ENCODE measurements at places on chromosomes 6 and 20.

DNA sequence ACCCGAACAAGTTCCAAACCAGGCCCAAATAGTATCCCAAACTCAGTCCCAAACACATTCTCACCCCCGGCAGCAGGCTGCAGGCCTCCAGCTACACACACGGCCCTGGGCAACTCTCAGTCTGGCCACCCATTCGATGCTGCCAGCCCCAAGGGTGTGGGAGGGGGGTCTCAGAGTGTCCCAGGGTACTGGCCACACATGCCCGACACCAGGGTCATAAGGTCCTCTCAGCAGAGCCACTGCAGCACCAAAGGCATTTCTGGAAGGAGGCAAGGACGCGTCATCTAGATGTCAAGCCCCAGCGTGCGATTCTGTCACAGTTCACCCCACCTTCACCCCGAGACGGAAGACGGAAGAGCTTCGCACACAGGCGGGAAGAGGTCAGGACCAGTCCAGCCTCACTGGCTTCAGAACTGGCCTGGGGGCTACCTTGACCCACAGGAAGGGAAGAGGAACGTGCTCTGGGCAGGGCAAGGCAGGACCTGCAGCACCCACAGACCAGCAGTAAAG is 9.5 kb downstream of the MYL9 start:
- no peak for DNase-seq

- DNase-seq, result no peak
Observed at GRCh38 chr6:16533210-16533609, 228.1 kb downstream of the ATXN1 start.

DNA sequence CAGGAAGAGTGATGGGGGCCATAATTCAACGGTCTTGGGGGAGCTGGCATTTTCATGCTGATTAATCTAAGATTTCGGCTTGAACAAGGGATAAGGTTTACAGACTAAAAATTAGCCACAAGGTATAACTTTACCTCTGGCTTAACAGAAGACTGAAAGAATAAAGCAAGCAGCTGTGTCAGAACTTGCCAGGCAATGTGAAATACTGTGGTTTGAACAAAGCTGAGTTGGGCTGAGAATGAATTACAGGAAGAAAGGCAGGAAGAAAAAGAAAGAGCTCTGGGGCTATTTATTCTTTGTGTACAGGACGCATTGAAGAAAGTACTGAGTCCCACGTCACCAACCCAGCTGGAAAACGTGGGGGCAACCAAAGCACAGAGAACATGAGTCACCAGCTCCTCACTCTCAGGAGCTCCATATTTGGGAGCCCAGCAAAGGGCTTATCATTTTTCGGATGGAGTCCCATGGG is 121.5 kb upstream of the NEDD9 start:
- no peak for DNase-seq

- no peak for DNase-seq
Observed at GRCh38 chr6:82909551-82909950, 156.1 kb downstream of the UBE3D start.

- DNase-seq, result no peak
Observed at GRCh38 chr6:22828179-22829062, 259.1 kb downstream of the HDGFL1 start.

DNA sequence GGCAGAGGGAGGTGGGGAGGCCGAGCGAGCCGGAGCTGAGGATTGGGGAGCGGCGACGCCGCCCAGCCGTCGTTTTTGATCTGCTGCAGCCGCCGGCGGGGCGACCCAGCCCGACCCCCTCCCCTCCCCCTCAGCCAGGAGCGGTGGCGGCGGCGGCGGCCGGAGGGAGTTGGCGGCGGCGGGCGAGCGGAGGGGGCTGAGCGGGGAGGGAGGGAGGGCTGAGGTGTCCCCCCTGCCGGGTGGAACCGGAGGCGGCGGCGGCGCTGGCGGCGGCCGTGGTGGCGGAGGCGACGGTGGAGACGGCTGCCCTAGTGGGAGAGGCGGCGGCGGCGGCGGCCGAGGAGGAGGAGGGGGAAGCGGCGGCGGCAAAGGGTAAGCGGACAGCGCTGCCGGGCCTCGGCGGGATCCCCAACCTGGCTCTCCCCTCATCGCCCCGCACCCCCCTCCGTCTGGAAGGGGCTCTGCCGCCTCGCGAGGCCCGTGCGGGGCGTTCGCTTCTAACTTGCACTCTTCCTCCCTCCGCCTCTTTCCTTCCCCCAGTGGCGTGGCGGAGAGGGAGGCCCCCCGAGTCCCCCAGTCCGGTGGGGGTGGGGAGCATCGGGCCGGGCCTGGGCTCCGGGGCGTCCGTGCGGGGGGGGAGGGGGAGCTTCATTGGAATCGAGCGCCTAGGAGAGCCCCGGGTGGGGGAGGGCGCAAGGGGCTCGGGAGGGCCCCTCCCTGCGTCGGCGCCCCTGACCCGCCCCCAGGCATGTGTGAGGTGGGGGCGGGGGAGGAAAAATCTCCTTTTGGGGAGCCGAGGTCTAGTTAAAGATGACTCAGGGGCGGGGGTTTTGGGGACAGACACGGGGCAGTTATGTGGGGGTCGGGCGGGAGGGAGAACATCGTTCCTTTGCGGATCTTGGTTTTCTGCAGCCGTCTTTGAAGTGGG is at the start of gene TAB2:
TAB2 (plus strand) TSS at position 69 of the 928 bp plus-strand sequence. CDS start 52,286 bp downstream, outside the sequence.
- DNase-seq, result no peak

DNA sequence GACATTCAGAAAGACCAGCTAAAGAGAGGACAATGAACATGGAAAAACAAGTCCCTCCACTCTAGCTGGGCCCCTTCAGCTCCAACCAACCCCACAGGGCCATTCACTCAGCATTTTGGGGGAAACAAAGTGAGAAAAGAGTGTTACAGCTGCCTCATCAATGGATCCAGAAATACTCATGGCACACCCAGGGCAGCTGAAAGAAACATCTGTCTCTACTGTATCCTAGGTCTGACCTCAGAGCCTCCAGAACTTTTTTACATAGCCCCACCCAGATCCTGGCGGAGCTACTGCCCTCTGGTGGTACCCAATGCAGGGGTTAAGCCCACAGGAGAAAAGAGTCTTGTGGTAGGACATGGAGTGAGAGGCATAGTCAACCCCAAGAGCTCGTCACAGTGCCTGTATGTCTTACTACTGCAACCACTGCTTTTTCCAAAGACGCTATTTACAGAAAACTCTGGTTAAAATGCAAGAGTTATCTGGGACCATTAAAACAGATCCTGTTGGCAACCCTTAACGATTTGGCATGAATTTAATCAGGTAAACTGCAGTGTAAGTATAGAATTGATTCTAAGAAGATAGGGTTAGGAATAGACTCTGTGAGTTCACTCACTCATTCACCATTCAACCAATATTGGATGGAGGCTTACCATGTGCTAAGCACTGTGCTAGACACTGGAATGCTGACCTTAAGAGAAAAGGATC is 37.4 kb upstream of the FAM83C start:
- DNase-seq, result no peak

- DNase-seq, result no peak
Observed at GRCh38 chr6:74044417-74045096, 348.6 kb downstream of the CD109 start.

- DNase-seq, result no peak
Observed at GRCh38 chr6:106099235-106099537, 13.1 kb downstream of the PRDM1 start.

DNA sequence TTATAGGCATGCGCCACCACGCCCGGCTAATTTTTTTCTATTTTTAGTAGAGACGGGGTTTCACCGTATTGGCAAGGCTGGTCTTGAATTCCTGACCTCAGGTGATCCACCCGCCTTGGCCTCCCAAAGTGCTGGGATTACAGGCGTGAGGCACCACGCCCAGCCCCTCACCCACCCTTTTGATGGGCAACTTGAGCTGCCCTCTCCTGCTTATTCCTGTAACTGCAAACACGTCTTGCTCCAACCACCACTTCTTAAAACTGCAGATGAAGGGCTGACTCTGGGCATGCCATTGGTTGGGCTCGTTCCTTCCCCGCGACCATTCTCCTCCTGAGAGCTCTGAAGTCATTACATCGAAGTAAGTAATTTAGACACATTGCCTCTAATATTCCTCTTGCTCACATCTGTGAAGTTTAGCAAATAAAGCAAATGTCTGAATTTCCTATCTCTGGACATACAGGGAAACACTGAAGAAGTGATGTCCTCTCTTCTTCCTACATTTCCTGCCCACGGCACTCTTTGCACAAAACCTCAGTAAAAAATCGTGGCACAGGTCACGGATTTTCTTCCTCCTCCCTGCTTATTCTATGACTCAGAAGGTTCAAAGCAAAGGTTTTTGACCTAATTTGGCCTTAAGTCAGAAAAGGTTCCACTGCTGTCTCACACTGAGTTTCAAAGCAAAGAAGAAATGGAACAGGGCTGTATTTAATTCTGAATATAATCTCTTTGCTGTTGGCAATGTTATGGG is 117.5 kb downstream of the GMPR start:
- DNase-seq, result no peak

DNA sequence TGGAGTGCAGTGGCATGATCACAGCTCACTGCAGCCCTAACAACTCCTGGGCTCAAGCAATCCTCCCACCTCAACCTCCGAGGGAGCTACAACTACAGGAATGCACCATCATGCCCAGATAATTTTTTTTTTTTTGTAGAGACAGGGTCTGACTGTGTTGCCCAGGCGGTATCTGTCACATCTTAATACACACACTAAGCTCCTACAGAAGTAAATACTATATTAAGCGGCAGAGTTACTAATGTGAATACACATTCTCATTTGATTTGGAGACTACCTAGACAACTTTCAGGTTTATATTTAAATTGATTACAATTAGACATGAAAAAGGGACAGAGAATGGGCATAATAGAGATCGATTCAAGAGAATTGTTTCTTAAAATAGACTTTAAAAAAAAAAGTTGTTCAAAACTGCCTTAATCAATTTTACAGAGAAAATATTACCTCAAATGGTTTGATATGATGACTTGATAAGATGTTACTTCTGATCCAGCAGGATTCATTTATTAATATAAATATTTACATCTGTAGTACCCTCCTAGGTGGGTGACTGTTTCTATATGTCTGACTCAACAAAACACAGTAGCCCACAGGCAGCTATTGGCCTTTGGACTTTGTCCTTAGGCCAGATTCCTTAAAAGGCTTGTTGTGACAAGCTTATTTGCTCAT is 7.1 kb upstream of the LOC128125822 start:
- DNase-seq, result no peak

DNA sequence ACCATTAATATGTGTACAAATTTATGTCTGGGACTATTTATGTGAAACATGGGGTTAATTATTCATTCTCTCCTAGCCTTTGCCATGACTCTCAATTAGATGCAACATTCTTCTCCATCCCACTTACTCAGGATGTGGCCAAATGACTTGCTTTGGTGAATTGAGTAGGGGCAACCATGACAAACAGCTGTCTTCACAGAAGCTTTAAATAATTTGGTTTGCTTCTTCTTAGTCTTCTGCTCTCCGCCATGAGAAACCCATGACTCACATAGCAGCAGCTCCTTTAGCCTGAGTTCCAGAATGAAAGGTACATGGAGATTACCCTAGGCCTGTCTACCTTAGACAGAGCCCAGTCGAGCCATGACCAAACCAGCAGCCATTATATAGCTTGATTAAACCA is 74.7 kb downstream of the FRK start:
- DNase-seq, result no peak

- no peak for DNase-seq
Observed at GRCh38 chr20:42938441-42939205, 251.1 kb downstream of the PTPRT start.

DNA sequence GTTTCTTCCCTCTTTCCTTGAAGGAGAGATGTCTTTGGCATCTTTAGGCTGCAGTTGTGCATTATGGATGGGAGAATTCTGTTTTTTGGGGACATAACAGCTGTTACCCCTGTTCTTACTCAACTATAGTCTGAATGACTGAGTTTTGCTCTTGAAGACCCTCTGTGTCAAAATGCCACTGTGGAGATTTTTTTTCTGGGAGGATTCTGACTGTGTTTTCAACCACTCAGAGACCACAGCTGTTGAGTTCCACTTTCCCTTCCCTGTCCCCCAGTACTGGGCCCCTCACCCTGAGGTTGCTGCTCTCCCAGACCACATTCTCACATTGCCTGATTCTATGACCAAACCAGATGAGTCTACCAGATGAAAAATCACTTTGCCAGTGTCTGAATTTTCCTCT is 48.1 kb downstream of the NKX2-2 start:
- DNase-seq, result no peak

DNA sequence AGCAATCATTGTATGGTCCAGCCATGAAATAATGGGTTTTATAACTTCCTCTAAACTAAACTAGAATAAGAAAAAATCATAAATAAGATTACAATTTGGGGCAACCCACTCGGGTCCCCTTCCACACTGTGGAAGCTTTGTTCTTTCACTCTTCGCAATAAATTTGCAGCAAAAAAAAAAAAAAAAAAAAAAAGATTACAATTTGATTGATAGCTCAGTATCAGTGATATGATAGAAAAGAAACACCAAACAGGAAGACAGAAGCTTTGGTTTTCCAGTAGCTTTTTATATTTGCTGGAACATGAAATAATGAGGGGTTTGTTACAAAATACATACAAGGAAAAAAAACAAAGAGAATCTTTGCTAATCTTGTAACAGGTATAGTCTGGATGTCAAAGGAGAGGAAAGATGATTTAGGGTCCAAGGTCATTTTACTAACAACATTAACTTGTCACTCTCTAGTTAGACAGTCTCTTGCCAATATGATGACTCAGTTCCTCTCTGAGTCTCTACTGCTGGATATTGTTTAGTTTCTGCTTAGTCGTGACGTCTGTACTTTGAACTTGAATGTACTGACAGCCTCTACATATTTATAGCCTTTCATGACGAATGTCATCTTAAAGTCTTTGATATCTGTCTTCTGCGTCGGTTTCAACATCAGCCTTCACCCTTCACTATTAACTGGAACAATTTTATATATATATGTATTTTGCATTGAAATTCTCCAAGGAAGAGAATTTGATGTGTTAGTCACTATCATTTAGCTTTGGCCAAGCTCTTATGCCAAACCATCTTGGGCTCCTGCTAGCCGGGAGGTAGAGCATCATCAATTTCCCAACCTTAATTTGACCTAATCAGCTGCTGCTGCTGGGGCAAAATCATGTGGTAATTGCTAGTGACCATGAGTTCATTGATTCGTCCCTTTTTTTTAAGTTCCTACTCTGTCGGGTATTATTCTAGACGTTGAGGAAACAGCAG is 213.1 kb upstream of the STXBP5 start:
- DNase-seq, result no peak

DNA sequence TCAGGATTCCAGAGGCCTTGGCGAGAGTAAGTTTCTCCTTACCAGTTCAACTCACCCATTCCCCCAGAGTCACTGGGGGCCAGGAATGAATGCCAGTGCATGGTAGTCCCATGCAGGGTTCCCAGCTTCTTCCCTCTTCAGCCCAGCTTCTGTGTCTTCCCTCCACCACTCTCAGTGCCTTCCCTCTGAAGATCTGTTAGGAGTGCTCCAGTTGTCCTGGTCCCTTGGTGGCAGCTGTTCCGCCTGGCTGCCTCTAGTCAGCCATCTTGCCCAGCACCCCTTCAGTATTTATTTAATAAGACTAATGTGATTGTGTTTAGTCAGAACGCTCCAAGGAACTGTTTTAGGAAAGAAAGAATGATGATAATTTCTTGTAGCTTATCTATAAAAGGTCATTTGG is 23.1 kb downstream of the FIG4 start:
- no peak for DNase-seq
